GM13977 (cell line): ENCODE measurements at places on chromosomes 4 and X.

DNA sequence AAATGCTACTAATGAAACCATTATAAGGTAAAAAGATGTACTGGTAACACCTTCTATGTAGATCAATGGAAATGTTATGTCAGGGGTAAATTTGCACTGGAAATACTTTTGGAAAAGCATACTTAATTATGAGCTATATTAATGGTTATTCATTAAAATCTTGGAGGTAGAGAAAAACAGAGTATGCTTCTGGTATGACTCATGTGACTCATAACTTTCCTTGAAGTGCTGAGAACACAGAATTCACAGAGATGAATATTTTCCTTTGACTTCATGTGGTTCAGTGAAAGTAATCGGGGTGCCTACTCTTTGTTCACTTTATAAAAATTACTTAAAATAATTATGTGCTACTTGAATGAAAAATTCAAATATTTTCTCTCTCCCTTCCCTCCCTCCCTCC lies 254.2 kb downstream of the KCTD8 start:
- no peak for DNase-seq

DNA sequence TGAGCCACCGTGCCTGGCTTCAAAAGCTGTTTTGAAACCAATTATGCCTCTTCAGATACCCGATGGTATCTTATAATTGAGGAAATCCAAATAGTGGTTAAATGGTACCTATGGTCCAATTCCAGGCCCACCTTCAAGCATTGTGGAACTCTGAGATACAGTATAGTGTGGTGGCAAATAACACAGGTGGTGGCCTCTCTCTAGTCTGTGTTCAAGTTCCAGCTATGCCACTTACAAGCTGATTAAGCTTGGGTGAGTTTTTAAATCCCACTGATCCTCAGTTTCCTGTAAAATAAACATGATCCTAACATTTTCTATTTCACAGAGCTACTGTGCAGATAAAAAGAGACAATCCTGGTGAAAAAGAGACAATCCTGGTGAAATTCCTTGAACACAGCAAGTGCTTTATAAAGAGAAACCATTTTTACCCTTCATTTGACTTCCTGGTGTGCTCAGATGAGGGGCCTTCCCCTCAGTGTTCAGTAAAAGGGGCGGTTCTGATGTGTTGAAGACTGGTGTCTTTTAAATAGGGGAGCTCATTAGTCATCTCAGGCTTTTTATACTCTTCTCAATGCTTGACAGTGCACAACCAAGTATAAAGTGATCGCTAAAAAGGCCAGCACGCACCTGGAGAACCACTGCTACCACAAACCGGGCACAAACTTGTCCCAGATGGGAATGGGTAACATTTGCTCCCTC lies 30.8 kb upstream of the CD40LG start:
- peak; percentile 49 for DNase-seq

DNA sequence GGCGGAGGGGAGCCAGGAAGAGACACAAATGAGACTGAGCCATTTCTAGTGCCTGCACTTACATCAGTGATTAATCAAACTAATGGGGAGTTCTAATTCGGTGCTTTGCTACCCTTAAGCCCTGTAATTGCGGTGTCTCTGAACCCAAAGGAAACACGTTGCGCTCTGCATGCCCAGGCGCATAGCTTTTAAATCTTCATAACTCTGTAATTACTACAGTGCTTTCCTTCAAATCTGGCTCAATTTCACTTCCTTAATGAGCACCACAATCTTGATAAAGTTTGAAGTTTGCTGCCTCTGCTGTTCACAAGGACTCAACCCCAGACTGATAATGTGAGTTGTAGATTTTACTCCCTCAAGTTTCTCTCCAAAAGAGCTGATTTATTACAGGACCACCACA lies 5.7 kb upstream of the NHS start:
- no peak for DNase-seq

DNA sequence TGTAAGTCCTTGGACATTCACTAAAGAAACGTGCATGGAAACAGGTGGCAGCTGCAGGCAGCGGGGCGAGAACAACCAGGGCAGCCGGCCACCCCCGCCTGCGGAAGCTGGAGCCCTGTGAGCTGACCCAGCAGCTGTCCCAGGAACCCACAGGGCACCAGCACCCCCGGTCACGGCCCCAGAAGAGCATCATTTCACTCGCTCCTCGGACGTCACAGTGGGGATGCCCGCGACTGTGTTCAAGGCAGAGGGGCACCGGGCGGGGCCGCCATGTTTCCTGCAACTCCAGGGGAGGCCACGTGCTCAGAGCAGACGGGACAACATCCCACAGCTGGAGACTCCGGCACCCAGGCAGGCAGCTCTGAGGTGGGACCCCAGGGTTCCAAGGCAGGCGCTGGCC lies 45.0 kb upstream of the CPLX1 start:
- DNase-seq: no peak
